Stimulated activated CD8-positive, alpha-beta memory T cell treated with anti-CD3 and anti-CD28 coated beads, Interleukin-4, amount 100 ng/mL, for 24 hours (primary cell): ENCODE measurements at places on chromosomes 1 and 21.
A peak's percentile ranks its signal among the peaks of the same experiment; 100 is the strongest.

DNA sequence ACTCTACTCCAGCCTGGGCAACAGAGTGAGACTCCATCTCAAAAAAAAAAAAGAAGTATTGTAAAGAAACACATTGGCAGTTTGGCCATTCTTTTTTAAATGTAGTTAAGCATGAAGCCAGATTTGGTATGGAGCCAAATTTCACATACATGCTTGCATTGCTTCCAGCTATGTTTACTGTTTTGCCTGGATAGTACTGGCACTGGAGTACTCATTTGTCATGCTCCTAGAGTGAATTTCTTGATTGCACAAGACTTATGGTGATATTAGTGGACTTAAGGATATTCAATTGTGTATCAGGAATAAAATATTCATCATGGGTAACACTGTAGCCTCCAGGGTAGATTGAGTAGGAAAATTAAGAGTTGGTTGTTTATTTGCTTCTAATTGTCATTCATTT lies 24.5 kb upstream of the SLC9A1 start:
- DNase-seq = no peak

DNA sequence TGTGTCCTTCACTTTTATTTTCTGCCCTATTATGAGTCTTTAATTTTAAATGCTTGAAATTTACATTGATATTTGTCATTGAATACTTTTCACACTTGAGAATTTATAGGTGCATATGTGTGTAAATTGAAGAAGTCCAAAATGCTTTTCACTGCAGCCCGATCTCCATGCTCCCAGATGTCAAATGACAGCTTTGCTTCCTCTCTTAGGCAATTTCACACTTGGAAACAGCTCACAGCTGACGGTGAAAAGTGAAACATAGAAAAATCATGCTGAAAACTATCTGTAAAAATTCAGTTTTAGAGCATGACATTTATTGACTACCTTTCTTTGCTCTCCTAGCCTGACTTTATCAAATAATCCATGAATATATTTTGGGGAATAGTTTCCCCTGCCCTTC lies 196.0 kb downstream of the RPS6KC1 start:
- no peak for DNase-seq

- DNase-seq = no peak
Measured at GRCh38 chr1:116572771-116573430, 2.1 kb upstream of the CD58 start.

- DNase-seq = no peak
Measured at GRCh38 chr1:231094421-231094820, 54.4 kb upstream of the FAM89A start.

GRCh38 chr21:35491114-35491513 lies 442.0 kb upstream of the RUNX1 start:
- no peak for DNase-seq

- peak; percentile 46 for DNase-seq
Measured at GRCh38 chr1:167936930-167937708, at the start of gene MPC2. TSS of gene MPC2 (minus strand) at chr1:167937072. CDS start at chr1:167935841, 1,231 bp downstream.

GRCh38 chr1:41578712-41579335 lies 94.3 kb upstream of the EDN2 start:
- DNase-seq = no peak

- no peak for DNase-seq
Measured at GRCh38 chr1:26305667-26306289, 658 bp downstream of the UBXN11 start.

GRCh38 chr1:192588546-192588945 lies 13.0 kb downstream of the RGS1 start:
- DNase-seq = no peak

DNA sequence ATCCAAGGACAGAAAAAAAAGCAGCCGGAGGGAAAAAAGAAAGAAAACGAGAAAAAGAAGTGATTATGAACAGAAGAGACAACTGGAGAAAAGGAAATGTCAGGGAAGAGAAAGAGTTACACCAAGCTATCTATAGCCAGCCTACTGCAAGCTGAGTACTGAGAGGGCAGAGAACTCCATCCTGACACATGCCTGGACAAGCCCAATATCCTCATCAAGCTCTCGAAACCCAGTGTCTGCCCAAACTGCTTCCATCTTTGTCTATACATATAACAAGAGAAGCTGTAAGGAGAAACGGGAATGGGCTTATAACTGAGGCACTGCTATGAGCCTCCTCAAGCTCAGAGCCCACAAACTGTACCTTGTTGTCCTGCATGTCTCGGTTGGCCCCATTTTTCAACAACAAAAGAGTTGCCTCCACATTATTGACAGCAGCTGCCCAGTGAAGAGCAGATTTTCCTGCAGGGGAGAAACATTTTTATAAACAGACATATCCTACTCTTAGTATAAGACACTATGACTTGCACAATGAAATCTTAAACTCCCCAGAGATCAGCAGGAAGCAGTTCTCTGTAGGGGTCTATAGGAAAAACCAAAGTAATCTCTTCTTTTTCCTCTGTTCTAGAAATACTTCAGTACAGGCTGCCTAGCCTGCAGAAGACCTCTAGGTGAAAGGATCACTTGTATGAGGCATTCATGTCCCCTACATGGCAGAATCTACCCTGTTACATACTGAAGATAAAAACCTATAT lies 21.2 kb upstream of the ADAM30 start:
- DNase-seq = no peak

DNA sequence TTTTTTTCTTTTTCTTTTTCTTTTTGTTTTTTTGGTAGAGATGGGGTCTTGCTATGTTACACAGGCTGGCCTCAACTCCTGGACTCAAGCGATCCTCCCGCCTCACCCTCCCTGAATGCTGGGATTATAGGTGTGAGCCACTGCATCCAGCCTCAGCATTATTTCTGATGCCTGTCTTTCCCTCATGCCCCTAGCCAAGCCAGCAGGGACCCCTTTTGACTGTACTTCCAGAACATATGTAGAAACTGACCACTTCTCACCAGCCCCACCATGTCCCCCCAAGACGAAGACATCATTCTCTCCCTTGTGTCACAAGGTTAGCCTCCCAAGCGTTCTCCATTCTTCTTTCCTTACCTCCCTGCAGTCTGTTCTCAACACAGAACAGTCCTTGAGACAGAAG lies 107.9 kb upstream of the COA6 start:
- no peak for DNase-seq

DNA sequence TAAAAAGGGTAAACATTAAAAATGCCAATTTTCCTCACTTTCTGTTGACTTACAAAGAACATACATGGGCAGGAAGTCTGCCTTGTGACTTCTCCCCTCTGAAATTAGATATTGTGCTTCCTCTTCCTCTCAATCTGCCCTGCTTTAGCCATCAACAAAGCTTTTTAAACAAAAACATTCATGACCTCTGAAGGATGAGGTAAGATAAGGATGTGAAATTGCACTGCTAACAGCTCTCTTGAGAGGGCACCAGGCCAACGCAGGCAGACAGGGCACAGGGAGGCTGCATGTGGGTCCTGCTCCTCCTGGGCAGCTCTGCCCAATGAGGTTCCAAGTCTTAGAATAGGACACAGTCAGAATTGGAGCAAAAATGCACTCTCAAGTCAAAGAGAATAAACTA lies 62.1 kb downstream of the DEGS1 start:
- DNase-seq = no peak

DNA sequence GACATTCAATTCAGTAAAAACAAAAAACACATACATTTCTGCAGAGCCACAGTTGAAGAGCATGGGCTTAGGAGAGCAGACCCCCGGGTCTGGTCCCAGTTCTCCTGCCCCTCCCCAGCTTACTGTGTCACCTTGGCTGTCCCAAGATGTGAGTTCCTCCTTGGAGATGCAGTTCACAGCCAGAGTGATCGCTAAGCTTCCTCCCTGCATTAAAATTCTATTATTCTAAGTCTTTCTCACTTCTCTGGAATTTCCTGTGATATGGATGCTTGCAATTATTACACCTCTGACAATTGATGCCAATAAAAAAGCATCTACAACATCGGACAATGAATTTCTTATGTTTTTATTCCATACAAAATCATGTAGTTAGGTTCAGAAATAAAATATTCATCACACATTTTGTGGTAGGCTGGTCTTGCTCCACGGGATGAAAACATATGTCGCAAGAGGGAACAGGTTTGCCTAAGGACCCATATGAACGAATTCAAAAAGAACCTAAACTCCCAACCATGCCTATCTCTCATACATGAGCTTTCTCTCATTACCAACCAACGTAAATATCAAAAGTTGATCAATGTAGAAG lies 328.5 kb upstream of the RUNX1 start:
- DNase-seq = no peak

DNA sequence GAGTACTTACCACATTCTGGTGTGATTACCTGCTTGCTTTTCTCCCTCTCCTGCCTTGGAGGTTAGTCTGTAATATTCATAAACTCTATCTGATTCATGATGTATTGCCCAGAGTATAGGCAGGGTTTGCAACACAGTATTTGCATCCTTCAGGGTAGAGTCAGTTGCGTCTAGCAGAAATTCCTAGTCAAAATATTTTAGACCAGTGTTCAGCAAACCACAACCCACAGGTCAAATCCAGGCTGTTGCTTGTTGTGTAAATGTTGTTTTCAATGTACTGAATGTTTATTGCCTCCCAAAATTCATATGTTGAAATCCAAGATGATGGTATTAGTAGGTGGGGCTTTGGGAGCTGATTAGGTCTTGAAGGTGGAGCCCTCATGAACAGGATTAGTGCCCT lies 82.9 kb downstream of the NGF start:
- DNase-seq = no peak

- DNase-seq = no peak
Measured at GRCh38 chr1:218376722-218377121, 31.6 kb downstream of the TGFB2 start.

GRCh38 chr1:158067662-158068061 lies 74.2 kb downstream of the KIRREL1 start:
- DNase-seq = no peak

GRCh38 chr1:9705337-9706093 lies 54.0 kb downstream of the PIK3CD start:
- no peak for DNase-seq

DNA sequence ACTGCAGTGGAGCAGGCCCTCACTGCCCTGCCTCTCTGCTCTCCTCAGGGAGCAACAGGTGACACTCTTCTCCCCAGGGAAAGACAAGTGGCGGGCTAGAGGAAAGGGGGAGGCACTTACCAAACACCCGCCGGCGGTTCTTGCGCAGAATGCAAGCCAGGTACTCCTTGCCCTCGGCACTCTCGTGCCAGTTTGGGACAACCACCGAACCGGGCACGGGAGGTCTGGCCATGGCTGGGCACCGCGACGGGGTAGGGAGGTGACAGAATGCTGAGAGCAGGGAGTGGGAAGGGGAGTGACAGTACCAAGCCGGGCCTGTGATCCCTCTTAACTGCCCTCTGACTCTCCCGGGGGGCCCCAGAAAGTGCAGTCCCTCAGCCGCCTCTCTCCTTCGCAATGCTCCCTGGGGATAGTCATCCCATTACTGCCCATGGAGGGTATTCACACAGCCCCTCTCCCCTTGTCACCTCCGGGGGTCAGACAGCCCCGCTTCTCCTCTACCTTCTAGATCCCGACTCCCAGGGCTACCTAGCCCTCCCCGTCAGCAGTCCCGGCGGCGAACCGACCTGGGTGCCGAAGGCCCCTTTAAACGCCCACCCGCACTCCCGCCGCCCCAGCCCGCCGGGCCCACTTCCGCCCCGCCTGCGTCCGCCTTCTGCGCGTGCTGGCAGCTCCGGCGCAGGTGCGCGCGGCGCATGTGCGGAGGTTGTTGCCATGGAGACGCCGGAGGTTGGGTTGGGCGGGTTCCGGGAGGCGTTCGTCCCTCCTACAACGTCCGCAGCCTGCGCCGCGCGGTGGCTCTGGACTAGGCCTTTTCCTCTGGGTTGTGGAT lies at the start of gene CPLANE2:
Gene CPLANE2, minus strand, starts transcription at position 673 of the 832 bp plus-strand sequence. Its CDS starts 441 bp downstream, at position 232.
- peak; percentile 94 for DNase-seq

DNA sequence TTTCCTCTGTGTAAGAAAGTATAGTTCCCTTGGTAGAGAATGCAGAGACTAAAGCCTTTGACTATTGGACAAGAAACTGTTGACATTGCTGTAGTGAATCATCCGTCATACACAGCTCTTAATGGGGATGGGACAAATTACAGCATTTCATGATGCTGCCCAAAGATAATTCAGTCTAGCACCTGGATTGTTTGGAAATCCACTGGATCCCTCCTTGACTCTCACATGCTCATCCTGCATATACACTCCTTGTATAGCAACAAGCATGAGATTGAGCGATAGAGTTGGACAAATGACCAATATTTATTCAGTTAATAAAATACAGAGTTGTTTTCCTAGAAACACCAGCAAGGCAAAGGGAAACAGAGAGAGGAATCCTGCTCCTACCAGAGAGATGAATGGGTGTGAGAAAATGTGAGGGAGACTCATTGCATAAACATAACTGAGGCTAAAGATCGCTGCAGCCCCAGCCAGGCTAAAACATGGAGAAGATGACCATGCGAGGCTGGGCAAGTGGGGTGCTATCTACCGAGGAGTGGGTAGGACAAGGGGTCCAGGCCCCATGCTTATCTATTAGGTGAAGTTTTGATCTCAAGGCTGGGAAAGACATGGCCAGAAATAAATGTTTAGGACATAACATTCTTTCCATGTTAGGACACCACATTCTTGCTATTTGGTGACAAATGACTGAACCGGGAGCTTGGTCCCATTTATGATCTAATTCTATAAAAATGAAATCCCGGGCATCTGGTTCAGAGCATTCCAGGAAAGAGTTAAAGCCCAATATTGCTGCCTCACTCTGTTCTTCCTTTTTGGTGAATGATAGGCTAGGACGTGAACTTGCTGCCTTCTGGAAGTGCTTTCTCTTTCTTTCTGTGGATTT lies 153.2 kb downstream of the TGFB2 start:
- DNase-seq = no peak

GRCh38 chr1:64616039-64616438 lies 128.8 kb upstream of the RAVER2 start:
- DNase-seq = no peak

DNA sequence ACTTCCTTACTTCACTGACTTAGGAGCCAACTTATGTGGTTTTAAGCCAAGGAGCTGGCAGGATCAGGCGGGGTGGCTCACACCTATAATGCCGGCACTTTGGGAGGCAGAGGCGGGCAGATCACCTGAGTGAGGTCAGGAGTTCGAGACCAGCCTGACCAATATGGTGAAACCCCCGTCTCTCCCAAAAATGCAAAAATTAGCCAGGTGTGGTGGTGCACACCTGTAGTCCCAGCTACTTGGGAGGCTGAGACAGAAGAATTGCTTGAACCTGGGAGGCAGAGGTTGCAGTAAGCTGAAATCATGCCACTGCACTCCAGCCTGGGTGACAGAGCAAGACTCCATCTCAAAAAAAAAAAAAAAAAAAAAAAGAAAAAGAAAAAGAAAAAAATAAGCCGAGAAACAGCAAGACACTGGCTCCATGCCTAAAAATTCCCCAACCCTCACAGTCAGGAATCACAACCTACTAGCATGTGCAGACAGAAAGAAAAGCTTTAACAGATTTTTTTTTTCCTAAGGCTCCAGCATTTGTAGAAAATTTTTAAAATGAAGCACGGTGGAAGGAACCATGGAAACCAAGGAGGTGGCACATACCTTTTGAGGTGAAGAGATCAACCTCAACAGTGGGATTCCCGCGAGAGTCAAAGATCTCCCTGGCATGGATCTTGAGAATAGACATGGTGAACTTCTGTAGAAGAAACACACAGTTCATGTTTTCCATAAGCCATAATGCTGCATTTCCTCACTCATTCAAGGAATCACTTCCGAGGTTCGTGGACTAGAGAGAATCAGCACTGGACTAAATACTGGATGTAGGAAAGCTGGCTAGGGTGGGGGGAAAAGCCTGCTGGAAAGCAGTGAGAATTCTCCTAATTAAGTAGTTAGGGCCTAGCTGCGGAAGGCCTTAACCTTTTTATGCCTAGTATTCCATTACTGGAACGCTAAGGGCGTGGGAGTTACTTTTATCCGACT lies 4.0 kb downstream of the ENO1 start:
- no peak for DNase-seq
